ENCODE measurements at places on chromosomes 11 and 22.
A peak's percentile ranks its signal among the peaks of the same experiment; 100 is the strongest.

DNA sequence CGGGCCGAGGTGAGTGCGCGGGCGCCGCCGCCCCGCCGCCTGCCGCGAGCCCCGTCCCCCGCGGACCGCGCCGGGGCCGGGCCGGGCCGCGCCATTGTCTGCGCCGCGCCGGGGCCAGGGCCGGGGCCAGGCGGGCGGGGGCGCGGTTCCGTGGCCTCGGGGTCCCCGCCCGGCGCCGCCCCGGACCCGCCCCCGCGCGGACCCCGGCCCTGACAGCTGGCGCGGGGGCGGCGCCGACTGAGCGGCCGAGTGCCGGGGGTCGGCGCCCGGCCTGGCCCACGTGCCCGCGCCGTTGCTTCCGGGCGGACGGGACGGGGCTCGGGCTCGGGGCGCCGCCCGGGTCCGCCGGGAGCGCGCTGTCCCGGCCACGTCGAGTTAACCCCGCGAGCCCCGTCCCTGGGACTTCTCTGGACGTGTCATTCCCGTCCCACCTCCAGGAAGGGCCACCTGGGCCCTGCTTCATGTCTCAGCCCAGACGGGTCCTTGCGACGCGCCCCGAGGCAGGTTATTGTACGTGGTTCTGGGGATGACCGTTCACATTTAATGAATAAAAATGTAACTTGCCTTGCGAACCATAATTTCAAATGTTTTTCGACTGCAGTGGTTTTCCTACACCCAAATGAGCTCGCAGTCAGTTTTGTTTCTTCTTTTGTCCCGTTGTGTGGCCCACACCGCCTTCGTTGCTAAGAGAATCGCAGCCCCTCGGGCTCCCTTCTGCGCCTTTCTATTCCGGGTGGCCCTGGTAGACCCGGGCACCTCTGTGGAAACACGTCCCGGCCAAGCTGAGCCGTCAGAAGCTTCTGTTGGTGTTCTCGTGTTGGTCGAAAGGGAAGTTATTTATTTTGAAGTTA lies 562 bp downstream of the ZBED4 start:
- DNase-seq: peak; percentile 33

GRCh38 chr11:44758983-44759382 lies 32.2 kb downstream of the TSPAN18 start:
- DNase-seq: peak; percentile 77

DNA sequence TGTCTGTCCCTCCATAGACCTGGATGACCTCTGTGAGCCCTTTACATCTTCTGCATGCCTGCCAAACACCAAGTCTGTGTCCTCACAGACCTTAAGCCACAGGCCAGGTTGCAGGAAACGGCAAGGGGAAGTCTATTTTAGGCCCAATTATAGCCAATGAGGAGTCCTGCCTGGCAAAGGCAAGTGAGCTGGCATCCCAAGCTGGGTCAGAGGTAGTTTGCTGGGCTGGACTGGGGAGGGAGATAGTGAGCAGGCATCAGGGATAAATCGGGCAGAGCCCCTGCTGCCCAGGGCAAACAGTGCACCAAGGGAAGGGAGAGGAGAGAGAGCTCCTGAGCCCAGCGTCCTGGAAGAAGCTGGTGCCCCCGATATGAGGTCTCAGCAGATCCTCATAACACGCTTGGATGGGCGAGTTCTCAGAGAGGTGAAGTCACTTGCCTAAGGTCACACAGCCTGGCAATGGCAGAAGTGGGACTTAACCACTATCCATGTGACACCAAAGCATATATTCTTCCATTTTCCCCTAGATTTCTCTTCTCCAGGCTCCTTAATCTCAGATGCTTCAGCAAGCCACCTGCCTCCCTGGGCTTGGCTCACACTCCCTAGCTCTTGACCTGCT lies 3.7 kb upstream of the RELT start:
- DNase-seq: no peak

DNA sequence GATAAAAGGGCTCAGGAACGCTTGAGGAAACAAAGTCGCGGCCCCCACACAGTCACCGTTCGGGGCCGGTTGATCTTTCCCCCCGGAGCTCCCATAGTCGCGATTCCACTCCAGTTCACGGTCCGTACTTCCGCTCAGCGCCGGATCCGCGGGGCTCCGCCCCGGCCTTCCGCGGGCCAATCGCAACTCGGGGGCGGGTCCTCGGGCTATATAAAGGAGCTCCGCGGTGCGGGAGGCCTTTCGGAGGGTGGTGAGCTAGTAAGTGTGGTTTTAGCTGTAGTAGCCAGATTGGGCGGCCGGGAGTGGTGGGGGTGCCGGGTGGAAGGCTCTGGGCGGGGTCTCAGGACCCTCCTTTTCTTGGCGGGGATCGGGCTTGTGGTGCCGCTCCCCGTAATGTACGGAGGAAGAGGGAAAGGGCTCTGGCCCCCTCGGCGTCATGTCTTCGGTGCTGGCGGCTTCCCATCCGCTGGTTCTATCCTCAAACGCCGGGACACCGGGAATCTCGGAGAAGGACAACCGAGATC lies at the start of the genes C11orf98 and CSKMT:
Gene C11orf98, minus strand, starts transcription at position 136 of the 524 bp plus-strand sequence. Its CDS starts 41 bp downstream, at position 95.
Gene CSKMT, plus strand, starts transcription at position 238 of the 524 bp plus-strand sequence. CDS start 568 bp downstream, outside the sequence.
- peak; percentile 95 for DNase-seq

- no peak for DNase-seq
Observed at GRCh38 chr22:23533771-23534191, 46.3 kb downstream of the IGLL1 start.

GRCh38 chr11:69307871-69308431 lies 14.0 kb downstream of the MYEOV start:
- no peak for DNase-seq

- no peak for DNase-seq
Observed at GRCh38 chr11:11856638-11857037, 14.9 kb downstream of the USP47 start.
